ENCODE measurements at places on chromosomes 5 and 9.

GRCh38 chr5:37721447-37721871 lies 118.4 kb downstream of the GDNF start:
- DNase-seq, result no peak

GRCh38 chr5:12704955-12705354 lies 800.7 kb upstream of the CTNND2 start:
- no peak for DNase-seq

GRCh38 chr5:96753848-96754247 lies 53.9 kb downstream of the ERAP1 start:
- DNase-seq, result peak; percentile 85

DNA sequence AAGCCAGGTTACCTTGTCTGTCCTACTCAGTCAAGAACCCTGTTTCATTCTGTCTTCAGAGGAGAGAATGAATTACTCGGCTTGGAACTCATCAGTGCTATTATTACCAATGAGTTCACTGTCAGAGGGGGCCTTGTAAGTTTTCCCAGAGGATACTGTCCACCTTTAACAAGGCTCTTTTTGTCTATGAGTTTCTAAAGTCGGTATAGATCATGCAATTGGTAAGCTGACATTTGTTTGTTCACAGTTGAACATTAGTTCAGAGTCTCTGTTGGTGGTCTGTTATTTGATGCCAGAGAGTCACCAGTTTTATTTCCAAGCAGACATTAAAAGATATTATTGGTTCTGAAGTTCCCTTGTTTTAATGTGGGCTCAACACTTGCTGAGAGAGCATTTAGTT lies 58.1 kb upstream of the DHFR start:
- DNase-seq, result no peak

GRCh38 chr9:109325089-109325488 lies 4.2 kb upstream of the EPB41L4B start:
- no peak for DNase-seq

DNA sequence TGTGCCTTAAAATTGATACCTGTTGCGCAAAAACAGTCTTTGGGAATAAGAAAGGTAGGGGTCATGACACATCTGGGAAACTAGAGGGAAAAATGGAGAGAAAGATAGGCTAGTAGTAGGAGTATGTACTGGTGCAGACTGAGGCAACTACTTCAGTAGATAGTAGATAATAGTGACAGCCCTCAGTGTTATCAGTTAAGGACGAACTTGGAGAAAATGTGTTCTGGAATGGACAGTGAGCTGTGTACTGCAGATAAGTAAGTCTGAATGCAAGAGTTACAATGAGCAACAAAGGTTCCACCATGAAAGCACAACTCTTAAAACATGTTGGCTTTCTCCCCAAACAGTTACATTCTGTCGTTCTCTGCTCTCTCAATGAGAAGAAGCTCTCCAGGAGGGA lies 6.5 kb upstream of the INSL6 start:
- DNase-seq, result no peak

GRCh38 chr9:71767776-71768321 lies 464 bp downstream of the CEMIP2 start:
- peak; percentile 9 for DNase-seq

DNA sequence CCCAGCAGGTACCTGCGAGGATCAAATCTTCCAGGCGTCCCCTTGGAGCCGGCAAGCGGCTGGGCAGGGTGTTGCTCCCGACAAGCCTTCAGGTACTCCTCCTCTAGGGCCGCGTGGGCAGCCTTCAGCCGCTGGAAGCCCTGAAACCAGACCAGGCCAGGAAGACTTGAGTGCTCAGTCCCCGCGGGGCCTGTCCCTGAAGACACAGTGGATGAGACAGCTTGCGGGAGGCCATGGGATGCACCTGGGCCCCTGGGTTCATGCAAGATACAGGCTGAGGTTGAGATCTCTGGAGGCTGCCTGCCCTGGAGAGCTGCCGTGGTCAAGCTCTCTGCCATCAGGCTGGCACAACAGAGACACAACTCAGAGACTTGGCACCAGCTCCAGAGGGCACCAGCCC lies 25.4 kb downstream of the AKNA start:
- no peak for DNase-seq

DNA sequence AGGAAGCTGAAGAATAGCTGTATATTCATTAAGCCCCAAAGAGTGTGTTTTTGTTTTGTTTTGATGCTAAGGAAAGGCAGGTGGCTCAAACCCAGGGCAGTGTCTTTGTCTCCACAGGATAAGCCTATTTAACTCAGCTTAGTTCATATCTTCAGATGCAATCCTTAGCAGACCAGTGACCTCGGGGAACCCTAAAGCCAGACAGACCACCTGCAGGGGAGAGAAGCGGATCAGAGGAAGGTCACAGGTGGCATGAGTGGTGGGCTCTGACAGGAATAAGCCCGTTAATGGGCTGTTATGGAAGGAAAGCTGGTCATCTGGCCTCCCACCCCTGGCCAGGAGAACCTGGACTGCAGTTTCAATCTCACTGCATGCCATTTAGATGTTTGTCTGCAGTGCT lies 30.8 kb downstream of the TAS2R1 start:
- DNase-seq, result no peak

DNA sequence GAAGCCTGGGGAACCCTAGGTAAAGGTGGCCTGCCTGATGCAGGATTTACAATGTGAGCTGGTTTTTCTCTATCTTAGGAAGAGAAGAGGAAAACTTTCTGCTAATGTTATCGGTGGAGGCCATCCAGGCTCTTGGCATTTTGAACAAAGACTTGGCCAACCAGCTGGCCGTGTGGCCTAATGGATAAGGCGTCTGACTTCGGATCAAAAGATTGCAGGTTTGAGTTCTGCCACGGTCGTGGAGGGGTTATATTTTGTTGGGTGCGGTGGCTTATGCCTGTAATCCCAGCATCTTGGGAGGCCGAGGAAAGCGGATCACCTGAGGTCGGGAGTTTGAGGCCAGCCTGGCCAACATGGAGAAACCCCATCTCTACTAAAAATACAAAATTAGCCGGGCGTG lies 9.6 kb downstream of the C9orf152 start:
- no peak for DNase-seq

GRCh38 chr5:6457592-6457991 lies 8.9 kb downstream of the UBE2QL1 start:
- DNase-seq, result no peak

GRCh38 chr5:22471154-22471553 lies 382.0 kb downstream of the CDH12 start:
- no peak for DNase-seq

DNA sequence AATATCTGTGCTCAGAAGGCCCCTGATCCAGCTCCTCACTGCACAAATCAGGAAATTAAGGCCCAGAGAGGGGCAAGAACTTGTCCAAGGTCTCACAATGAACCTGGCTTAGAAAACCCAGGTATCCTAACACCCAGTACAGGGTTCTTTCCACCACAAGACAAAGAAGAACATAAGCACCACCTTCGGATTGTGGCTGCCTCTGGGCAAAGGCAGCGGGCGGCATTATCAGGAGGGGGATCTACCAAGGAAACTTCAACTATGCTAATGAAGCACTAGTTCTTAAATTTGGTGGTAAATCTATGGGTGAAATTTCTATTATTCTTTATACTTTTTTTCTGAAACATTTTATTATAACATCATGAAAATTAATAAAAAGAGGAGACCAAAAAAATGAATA lies 17.9 kb downstream of the ANXA6 start:
- DNase-seq, result no peak

- DNase-seq, result no peak
Observed at GRCh38 chr5:71986101-71986500, 121.2 kb upstream of the MAP1B start.

GRCh38 chr5:62007457-62007856 lies 298.5 kb upstream of the KIF2A start:
- DNase-seq, result no peak

DNA sequence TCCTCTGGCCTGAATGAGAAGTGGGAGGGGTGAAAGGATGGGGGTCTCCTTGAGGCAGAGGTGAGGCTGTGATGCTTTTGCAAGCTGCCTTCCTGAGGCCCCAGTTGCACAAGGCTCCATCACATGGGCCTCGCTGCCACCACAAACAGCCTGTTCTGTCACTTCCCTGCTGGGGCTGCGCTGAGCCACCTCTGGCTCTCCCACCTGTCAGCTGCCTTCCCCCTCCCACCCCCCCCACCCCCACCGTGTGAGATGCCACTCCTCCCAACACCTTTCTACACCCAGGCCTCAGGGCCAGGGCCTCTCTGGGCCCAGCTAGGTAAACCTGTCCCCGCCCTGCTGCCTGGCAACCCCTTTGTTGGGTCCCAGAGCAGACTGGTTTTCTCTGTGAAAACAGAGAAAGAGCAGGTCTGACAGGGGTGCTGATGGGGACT lies 4.5 kb upstream of the PDLIM4 start:
- DNase-seq, result no peak

- DNase-seq, result no peak
Observed at GRCh38 chr9:5355817-5356216, 16.1 kb upstream of the RLN1 start.

DNA sequence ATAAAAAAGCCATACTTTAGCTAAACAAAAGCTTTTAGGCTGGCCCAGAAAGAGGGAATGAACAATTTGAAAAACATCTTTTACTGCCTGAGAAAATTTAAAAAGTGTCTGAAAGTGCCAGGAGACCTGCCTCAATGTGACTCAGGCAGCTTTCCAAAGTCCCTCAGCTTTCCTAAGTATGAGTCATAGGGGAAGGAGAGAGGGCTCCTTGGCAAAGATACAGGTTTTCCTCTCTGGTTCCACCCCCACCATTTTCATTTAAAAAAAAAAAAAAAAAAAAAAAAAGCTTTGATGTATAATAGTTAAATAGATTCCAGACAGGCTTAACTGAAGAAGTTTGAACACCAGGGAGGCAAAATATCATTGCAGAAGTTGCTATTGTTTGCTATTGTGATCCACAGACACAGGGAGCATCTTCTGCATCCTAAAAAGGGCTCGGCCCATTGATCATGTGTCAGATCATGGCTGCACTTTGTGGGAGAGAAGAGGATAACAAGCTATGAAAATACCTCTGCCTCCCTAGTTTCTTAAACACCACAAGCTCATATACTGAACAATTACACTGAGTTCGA lies 71.5 kb downstream of the MRPS27 start:
- peak; percentile 21 for DNase-seq

GRCh38 chr5:76341651-76342334 lies 61.3 kb upstream of the IQGAP2 start:
- DNase-seq, result no peak

- no peak for DNase-seq
Observed at GRCh38 chr5:67077296-67077695, 119.3 kb downstream of the CD180 start.

DNA sequence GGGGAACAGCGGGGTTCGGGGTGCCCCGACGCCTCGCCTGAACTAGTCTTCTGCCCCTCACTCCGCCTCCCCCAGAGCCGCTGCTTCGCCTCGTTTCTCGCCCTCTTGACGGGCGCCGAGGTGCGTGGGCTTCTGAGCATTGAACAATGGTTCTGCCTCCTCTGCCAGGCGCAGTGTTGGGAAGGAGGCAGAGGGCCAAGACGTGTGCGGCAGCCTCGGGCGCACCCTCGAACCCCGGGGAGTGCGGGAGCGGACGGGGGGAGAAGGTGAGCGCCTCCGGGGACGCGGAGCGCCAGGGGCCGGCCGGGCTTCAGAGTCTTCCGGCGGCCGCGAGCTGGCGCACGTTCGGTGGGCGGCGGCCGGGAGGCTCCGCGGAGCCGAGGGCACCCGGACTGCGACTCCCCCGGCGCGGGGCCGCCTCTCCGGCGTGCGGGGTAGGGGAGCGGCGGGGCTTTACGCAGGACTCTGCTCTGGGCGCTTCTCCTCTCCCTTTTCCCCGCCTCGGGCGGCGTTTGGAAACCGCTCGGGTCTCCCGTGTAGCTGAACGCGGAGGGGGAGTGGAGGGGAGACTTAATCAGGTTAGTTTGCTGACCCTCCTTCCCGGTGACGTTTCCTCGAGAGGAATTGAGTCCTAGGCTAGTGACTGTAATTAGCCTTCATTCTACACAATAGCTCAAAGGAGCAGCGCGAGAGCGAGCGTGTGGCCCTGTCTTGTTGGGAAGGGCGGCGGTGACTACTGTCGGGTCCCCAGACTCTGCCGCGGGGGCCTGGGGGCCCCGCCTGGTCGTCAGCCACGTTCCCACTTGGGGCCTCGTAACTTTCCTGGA lies 1.1 kb downstream of the VLDLR start:
- DNase-seq, result peak; percentile 56

DNA sequence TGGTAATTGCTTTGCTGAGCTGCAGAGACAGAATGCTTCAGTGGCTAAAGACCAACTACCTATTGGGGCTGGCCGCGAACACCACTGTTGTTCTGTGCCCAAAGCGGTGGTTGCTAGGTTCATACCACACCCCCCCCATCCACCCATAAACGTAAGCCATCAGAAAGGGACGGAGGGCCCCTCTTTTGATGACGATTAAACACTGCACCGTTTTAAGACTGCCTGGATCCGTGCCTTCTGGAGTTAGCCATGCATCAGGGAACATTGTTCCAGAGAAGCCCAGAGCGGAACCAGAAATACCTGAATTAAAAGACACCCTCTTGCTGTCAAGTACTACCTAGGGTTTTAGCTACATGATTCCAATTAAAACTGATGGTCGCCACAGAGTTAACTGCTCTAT lies 369.1 kb upstream of the DAP start:
- no peak for DNase-seq

GRCh38 chr5:91495699-91496098 lies 112.6 kb upstream of the ARRDC3 start:
- no peak for DNase-seq

DNA sequence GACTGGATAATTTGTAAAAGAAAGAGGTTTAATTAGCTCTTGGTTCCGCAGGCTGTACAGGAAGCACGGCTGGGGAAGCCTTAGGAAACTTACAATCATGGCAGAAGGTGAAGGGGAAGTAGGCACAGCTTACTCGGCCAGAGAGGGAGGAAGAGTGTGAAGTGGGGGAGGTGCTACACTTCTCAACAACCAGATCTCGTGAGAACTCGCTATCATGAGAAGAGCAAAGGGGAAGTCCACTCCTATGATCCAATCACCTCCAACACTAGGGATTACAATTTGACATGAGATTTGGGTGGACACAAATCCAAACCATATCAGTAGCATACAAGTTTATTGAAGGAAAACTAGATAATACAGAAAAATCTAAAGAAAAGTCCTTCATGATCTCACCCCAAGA lies 39.9 kb downstream of the NEURL1B start:
- no peak for DNase-seq
